ENCODE measurements at places on chromosomes 7 and 10. TPM values are rescaled to one million over a fixed set of nuclear protein-coding genes. Genes with fewer than 3 reads are reported as not detected.

IGF2BP3 gene
- total RNA-seq = 0.24 TPM

GRCh38 chr7:151166629-151167196 lies 781 bp downstream of the GBX1 start:
- DNase-seq = no peak

DNA sequence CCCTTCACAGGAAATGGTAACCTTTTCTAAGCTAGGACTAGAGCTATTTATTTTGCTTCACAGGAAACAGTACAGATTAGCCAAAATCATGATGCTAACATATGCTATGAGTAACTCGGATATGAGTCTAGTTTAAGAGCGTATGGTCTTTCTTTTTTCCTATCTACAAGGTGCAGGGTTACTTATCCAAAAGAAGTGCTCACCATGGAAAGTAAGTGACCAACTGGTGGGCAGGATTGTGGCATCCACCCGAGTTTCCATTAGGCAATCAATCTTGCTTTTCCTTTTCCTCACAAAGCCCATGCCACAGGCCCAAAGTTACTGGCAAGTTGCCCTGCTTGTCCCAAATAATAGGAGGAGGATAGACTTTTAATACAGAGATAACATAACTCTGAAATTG lies 765.1 kb upstream of the POM121L12 start:
- DNase-seq = no peak

DNA sequence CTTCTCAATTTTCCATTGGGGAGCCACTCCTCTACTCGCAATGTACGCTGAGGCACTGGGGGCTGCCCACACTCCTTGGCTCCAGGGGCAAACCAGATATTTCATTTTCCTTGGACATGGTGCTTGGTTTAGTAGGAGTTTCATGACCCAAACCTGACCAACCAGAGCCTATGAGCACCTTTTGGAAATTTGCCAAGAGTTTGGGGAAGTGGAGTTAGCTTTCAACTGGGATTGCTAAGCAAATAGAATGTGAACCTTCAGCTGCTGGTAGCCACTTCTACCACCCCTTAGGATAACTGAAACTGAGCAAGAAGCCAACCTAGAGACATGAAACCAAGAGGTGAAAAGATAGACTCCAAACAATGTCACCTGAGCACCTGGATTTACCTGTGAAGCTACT lies 74.9 kb upstream of the COL13A1 start:
- no peak for DNase-seq

FAM237B gene
- not detected for total RNA-seq

- no peak for DNase-seq
Observed at GRCh38 chr10:109202111-109202510, 721.2 kb downstream of the XPNPEP1 start.

- DNase-seq = no peak
Observed at GRCh38 chr10:47116445-47116844, 183.6 kb upstream of the GDF10 start.

EZH2 gene
- 102 TPM for total RNA-seq

SLC26A5 gene
- total RNA-seq = not detected

GRCh38 chr7:108112683-108113082 lies 17.5 kb downstream of the LAMB4 start:
- no peak for DNase-seq

DNA sequence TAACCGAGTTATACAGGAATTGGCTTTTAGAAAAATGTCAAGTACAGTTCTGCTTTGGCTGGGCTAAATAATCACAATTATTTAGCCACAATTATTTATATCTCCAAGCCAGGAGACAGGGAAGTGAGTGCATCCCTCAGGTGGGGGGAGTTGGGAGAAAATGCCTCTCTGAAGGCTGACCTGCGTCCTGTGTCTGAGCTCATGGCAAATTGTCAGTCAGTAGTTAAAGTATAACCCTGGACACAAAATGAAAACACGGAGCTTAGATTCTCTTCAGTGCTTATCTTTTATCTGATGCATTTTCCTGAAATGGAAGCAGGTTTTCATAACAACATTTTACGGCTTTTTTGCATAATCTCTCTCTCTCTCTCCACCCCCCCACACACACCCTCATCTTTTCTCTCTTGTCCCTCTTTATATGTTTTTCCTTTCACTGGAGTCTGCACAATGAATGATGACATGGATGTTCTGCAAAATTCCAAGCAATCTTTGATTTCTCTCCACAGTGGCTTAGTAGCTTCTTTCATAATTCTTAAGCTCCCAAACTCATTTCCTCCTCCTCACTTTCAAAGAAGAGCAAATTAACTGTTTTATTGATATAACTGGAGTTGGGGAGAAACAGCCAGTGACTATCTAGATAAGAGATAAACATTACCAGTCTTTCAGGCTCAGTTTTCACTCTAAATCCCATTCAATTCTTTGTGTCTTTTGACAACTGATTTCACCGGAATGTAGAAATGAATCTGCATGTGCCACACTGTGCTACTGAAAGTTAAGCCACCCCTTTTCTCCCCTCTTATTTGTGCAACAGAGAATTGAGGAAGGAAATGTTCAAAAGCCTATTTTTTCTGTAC lies 521.4 kb upstream of the GHITM start:
- DNase-seq = no peak

DNA sequence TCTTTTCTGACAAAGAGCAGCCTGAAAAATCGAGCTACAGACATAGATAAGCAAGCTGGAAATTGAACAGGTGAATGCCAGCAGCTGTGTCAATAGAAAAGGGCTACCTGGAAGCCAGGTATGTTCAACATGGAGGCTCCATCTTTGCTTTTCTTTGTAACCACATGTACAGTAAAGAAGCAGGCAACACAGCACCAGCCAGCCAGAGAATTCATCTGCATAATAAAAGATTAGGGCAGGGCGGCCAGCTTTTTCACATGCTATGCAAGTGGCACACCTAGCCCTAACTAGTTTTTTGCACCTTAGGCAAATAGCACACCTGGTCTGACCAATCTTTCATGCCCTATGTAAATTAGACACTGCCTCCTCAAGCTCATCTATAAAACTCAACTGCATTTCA lies 25.7 kb downstream of the COG5 start:
- DNase-seq = no peak

DNA sequence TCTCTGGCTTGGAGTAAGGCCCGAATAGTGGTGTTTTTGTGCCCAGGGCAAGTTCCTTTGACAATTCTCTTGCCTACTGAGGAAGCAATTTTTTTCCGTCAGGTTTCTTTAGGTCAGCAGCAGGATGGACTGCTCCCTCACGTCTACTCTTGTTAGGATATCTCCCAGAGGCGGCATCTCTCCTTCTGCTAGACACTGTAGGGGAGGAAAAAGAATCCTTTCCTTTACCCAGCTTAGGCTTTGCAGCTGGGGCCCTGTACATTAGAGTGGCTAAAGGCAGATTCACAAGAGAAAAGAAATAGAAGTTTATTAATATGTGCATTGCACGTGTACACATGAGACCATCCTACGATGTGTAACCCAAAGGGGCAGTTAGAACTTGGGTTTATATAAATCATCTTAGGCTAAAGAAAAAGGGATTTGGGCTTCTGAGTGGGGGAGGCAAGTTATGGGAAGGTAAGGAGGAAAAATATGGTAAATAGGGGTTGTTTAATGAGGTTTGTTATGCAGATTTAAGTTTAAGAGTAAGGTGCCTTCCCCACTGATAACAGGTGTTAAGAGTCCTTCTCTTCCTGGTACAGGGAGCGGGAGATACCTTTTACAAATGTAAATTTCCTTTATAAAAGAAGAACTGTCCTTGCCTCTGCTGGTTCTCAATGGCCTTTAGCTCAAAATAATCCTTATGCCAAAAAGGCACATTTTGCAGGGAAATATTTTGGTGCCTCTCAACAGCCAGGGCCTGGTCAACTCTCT lies 156.4 kb downstream of the AOAH start:
- DNase-seq = no peak

SPDYE9 gene
- not detected for total RNA-seq

DNA sequence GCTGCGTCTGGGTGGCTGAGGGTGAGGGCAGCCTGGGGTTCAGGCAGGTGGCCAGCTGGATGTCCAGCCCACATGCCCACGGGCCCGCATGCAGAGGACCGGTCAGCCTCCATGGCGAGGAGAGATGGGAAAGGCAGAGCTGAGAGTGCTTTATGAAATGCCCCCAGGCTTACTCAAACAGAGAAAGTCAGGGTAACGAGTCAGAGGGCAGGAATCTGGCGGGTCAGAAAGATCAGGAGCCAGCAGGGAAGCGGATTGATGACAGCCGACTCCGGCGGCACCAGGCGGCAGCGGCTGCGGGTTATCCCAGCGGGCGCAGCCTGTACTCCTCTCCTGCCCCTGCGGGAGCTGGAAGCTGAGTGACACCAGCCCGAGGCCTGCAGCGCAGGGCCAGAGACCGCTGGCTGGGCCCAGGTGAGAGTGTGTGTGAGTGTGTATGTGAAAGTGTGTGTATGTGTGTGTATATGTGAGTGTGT lies 13.4 kb downstream of the SLC13A4 start:
- DNase-seq = no peak

DNA sequence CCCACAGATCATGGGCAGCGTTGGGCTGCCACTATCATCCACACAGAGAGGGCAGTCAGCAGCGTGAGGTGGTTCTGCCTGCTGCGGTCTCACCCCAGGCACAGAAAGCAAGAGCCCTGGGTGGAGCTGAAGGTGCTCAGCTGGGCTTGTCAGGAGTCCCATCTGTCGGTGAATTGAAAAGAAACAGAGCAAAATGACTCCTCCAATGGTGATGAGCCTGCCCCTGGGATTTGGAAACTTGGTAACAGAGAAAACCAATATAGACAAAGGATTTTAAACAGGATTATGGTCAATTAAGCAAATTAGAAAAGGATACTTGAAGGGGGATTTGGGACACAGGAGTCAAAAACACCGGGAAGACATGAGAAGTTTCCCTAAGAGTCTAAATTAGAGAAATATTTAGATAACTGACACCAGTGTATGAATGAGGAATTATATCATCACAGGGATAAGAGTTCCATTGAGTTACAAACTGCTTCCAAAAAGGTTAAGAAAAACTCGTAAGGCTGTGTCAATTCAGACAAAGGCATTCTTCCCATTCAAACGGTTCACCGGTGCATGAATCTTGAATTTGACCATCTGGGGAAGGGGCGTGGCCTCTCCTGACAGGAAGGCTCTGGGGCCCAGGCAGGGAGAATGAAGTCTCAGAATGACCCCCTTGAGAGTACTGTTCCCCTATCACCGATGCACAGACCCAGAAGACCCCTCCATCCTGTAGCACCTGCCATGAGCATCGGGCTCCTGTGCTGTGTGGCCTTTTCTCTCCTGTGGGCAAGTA lies 70.0 kb upstream of the PRSS58 start:
- no peak for DNase-seq

INHBA gene
- total RNA-seq = not detected

DNA sequence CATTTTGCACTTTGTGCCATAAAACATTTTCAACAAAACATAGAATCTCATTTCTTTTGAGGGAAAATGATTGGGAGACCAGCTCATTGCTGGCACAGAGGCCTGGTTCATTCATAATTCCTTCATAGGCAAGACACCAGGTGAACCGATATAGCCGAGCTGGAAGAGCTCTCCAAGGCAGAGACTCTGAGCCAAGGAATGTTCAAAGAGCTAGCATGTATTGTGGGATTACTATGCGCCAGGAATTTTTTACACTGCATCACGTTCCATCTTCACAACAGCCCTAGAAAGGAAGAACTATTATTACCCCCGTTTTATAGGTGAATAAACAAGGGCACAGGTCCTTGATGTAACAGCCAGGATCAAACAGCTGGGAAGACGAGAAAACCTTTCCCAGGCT lies 2.1 kb upstream of the IL6 start:
- DNase-seq = no peak

GRCh38 chr10:120607710-120608703 lies 151.0 kb downstream of the PLPP4 start:
- DNase-seq = no peak

GRCh38 chr10:16845248-16845647 lies 28.0 kb upstream of the RSU1 start:
- no peak for DNase-seq

- no peak for DNase-seq
Observed at GRCh38 chr10:60762554-60762953, 15.7 kb upstream of the CDK1 start.

Measured in activated CD4-positive, alpha-beta memory T cell treated with anti-CD3 and anti-CD28 coated beads for 36 hours (primary cell).